Right lung (tissue), 10 donors: ENCODE measurements at places on chromosomes 11 and 22. TPM values are rescaled to one million over a fixed set of nuclear protein-coding genes. Genes with fewer than 3 reads are reported as not detected.

DNA sequence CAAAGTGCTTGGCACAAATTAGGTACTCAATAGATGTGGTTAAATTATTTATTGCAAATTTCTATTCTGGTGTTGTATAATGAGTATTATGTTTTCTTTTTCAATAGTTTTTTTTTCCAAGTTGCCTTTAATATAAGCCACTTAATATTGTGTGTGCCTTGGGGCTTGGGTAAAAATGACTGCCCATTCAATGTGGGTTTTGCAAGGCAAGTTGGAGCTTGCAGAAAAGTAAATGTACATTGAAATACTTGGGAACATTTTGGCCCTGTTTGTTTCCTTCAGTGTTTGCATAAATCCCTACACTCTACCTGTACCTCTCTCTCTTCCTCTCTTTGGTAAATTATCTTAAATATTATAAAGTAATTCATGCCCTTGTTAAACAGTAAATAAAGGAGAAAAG, 2.1 kb upstream of the CCDC81 start:
- no peak for DNase-seq

The MICALL1 gene
- 15.9 TPM for polyA plus RNA-seq

DNA sequence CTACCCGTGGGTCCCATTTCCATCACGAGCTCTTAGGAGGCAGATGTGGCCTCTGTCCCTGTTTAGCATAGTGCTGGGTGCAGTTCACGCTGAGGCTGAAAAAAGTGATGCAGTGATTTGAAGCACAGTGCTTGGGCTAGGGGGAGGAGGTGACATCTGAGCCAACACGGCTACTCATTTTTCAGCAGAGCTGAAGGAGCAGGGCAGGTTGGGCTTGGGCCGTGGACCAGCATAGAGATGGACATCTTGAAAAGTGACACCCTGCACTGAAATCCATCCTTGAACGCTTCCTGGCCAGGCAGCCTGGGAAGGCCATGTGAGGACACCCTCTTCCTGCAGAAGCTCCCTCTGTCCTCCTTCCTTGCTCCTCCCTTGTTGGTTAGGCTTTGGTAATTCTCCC, 66.4 kb downstream of the ADAMTS15 start:
- DNase-seq: no peak

DNA sequence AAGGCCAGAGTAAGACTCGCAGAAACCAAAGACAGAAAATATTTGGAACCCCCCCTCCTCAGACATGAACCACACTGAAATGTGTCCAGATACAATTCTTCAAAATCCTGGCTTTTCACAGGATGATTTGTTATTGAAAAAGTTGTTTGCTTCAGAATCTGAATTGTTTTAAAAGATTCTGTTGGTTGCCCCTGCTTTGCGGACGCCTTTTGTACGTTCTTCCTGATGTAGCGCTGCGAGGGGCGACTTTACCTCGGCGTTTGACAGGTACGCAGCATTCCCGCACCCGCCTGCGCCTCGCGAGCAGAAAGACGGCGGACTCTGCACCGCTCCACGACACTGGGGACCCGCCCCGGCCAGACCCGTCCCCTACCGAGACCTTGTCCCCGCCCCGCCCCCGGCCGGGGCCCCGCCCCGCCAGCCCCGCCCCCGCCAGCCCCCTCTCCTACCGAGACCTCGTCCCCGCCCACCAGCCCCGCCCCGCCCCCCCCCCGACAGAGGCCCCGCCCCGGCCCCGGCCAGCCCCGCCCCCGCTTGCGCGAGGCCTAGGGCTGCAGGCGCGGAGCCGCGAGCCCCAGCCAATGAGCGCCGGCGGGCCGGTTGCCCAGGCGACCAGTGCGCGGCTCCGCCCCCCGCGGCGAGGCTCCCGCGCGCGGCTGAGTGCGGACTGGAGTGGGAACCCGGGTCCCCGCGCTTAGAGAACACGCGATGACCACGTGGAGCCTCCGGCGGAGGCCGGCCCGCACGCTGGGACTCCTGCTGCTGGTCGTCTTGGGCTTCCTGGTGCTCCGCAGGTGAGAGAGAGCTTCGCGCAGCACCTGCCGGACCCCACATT, at the start of gene GLB1L2:
Gene GLB1L2 (plus strand): TSS at position 635 of the 835 bp plus-strand sequence. CDS start 74 bp downstream, at position 709.
- peak; percentile 27 for DNase-seq

DNA sequence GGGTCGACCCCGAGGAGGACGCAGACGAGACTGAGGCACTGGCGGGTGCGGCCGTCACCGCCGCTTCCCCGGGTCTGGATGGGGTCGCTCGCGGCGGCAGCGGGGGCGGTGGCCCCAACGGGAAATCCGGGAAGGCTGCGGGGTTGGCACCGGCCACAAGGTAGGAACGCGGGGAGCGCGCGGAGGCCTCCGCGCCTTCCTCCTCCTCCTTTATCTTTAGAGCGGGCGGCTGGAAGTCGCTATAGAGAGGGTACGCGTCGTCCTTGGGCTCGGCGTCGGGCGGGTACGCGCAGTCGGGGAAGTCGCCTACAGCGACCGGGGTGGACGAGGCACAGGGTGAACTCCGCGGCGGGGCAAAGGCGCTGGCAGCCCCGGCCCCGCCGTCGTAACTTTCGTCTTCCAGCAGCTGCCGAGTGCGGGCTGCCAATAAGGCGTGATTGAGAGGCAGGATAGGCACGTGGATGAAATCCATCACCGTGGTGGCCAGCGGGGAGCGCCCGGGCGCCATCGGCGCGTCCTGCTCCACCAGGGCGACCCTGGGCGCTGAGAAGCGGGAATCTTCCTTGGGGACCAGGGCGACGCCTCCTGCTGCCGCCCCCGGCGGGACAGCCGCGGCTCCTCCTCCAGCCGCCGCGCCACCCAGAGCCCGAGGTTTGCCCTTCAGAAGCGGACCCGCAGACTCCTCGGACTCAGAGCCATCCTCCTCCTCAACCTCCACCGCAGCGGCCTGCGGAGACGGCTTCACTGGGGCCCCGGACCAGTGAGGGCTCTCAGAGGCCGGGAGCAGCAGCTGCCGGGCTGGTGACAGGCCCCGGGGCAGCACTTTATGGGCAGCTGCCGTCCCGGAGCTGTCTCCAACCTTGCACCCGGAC, 1.7 kb downstream of the PGR start:
- DNase-seq: peak; percentile 35

The PIWIL4 gene
- polyA plus RNA-seq: 6.6 TPM

The SEC14L2 gene
- 11.8 TPM for polyA plus RNA-seq

DNA sequence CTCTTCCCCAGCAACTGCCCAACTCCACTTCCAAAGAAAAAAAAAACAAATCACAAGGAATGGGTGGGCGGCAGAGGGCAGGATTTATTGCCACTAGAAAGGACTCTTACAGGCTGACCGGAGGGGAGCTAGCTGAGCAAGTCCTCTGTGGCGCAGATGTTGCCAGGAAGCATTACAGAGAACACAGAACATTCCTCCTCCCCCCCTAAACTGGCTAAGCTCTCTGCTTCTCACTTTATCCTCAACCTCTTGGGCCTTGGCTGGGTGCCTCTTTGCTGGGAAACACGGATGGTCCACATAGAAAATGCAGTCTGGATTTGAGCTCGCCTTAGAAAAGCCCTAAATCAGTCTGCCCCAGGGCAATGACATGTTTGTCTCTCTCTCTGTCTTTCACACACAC, 12.6 kb upstream of the FJX1 start:
- peak; percentile 73 for DNase-seq

The DUSP18 gene
- polyA plus RNA-seq: 9.3 TPM

GRCh38 chr11:10978198-10978597, 120.3 kb upstream of the ZBED5 start:
- no peak for DNase-seq

GRCh38 chr11:128552783-128553661, 34.3 kb downstream of the ETS1 start:
- DNase-seq: no peak

DNA sequence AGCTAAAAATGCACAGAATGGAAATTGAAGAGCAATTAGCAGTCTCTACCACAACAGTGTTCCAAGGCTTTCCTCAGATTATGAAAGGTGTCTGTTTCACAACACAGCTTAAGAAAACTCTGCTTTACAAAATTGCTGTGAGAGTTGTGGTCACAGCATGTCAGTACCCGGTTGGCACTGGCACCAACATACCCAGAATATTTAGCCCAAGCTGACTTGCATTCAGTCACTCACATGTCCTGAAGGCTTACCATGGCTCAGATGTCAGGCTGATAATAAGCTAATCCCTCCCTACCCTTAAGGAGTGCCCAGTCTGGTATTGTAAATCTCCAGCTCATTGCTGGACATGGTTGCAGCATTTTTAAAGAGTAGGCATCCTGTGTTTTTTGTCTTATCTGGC, 14.9 kb downstream of the NCR3LG1 start:
- no peak for DNase-seq

- DNase-seq: no peak
Measured at GRCh38 chr11:115528225-115528624, 24.0 kb upstream of the CADM1 start.

DNA sequence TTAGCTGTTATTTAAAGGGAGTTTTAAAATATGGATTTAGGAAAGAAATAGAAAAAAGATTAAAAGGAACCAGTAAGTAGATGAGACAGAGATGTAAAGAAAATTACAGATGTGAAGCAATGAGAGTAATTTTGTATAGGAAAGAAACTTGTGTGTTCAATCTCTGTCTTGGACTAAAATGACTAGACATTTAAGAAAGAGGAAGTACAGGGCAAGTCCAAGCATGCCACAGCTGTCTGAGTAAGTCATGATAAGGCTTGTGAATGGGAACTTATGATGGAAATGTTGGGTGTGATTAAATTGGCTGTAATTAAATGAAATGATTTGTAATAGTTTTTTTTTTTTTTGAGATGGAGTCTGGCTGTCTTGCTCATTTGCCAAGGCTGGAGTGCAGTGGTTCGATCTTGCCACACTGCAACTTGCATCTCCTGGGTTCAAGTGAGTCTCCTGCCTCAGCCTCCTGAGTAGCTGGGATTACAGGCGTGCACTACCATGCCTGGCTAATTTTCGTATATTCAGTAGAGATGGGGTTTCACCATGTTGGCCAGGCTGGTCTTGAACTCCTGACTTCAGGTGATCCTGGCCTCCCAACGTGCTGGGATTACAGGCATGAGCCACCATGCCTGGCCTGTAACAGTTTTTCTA, 5.9 kb upstream of the ACY3 start:
- no peak for DNase-seq

- no peak for DNase-seq
Measured at GRCh38 chr11:124821995-124822730, 22.0 kb upstream of the MSANTD2 start.

DNA sequence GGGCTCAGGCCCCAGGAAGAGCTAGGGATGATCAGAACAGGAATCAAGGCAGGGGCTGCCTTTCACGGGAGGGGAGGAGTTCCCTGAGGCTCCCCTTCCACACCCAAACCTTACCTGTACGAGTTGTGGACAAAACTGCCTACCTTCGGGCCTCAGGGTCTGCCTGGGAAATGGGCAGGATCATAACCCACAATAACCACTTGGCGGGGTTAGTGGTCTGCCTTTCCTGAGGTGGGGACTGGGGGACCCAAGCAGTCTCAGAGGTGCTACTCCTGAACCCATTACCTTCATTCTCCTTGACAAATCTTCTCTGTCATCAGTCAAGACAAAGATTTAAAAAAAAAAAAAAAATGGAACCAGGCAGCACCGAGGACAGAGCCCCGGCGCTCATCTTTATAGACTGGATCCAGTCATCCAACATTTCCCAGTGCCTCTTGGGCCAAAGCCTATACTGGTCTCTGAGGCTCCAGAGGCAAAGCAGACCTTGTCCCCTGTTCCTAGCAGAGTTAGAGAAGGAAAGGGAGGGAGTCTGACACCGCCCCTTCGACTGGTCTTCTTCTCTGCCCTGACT, 14.2 kb downstream of the P2RY6 start:
- DNase-seq: no peak

- no peak for DNase-seq
Measured at GRCh38 chr22:29727131-29727523, 7.3 kb downstream of the CABP7 start.

The OR5A1 gene
- polyA plus RNA-seq: not detected

- DNase-seq: no peak
Measured at GRCh38 chr11:84795698-84796097, 831.4 kb downstream of the DLG2 start.
